ENCODE measurements at places on chromosomes 12 and 14. TPM values are rescaled to one million over a fixed set of nuclear protein-coding genes. Genes with fewer than 3 reads are reported as not detected.
A peak's percentile ranks its signal among the peaks of the same experiment; 100 is the strongest.

The ANKRD33 gene
- total RNA-seq, result not detected

The BBS10 gene
- 4.5 TPM for total RNA-seq

GRCh38 chr12:107513184-107513583 is 172.4 kb upstream of the PWP1 start:
- no peaks in the 10 kb centered on the region for H3K36me3 ChIP-seq
- no peak overlapping the region for H3K27ac ChIP-seq
- peaks cover 11% of the 10 kb centered on the region for H3K4me1 ChIP-seq
- no peaks in the 10 kb centered on the region for H3K27me3 ChIP-seq
- no peak overlapping the region for H3K4me3 ChIP-seq
- DNase-seq, result no peak

GRCh38 chr12:62762645-62763044 is 172.3 kb downstream of the PPM1H start:
- no peak for DNase-seq
- H3K27ac ChIP-seq, result no peak overlapping the region
- H3K27me3 ChIP-seq, result peaks cover 2% of the 10 kb centered on the region
- no peaks in the 10 kb centered on the region for H3K36me3 ChIP-seq
- peaks cover 9% of the 10 kb centered on the region for H3K4me1 ChIP-seq
- H3K4me3 ChIP-seq, result no peak overlapping the region

DNA sequence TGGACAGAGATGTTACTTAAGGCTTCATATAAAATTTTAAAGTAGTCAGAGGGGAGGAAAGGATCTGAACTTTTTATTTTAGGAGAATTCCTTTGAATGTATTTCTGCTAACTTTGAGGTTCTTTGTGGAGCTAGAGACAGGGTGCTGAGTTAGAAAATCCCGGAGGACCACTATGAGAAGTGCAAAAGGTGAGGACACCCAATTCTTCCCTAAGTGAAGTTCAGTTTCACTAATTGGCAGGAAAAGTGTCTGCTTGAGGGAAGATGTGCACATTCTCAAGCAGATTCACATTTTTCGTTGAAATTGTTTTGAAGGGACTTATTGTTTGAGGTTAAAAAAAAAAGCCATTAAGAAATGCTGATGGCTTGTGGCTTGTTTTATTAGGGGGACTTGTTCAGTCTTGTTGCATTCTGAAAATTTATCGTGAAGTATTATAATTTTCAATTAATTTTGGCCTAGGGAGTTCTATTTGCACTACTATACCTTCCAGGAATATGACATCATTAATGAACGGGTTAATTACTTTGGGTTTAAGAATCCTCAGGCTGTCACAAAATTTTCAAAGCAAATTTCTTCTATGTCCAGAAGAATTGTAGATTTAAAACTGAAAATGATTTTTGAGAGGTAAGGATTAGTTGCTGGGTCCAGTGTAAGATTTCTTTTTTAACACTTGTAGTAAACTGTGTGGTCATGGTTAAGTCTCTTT is 1.8 kb downstream of the PCNX1 start:
- peaks cover 21% of the 10 kb centered on the region for H3K36me3 ChIP-seq
- DNase-seq, result no peak
- peak overlapping the region; percentile 88 for H3K4me3 ChIP-seq

GRCh38 chr12:131603939-131604795 is 106.7 kb upstream of the SFSWAP start:
- H3K27ac ChIP-seq, result peak overlapping the region; percentile 97
- H3K4me3 ChIP-seq, result peak overlapping the region; percentile 58
- H3K36me3 ChIP-seq, result peaks cover 21% of the 10 kb centered on the region
- peaks cover 68% of the 10 kb centered on the region for H3K4me1 ChIP-seq
- DNase-seq, result peak; percentile 69

- H3K4me1 ChIP-seq, result no peaks in the 10 kb centered on the region
- no peak overlapping the region for H3K4me3 ChIP-seq
- H3K36me3 ChIP-seq, result no peaks in the 10 kb centered on the region
- no peak for DNase-seq
- H3K27ac ChIP-seq, result no peak overlapping the region
Measured at GRCh38 chr12:69442894-69443293, 27.3 kb upstream of the FRS2 start.

GRCh38 chr12:6420364-6420763 is 24.4 kb upstream of the CD27 start:
- no peak for DNase-seq
- peaks cover 2% of the 10 kb centered on the region for H3K27me3 ChIP-seq
- no peak overlapping the region for H3K4me3 ChIP-seq
- peaks cover 27% of the 10 kb centered on the region for H3K4me1 ChIP-seq
- no peak overlapping the region for H3K27ac ChIP-seq

Data from activated CD4-positive, alpha-beta T cell treated with anti-CD3 and anti-CD28 coated beads, Interleukin-2, amount 10 ng/mL, durations not matched to agents 7 days and 5 days (primary cell).